ENCODE measurements at places on chromosomes 16 and 17.

- DNase-seq, result no peak
These were observed 113.6 kb downstream of the SMG6 start for GRCh38 chr17:2190014-2190413.

- DNase-seq, result no peak
These were observed 21.4 kb upstream of the GPT2 start for GRCh38 chr16:46862555-46863447.

DNA sequence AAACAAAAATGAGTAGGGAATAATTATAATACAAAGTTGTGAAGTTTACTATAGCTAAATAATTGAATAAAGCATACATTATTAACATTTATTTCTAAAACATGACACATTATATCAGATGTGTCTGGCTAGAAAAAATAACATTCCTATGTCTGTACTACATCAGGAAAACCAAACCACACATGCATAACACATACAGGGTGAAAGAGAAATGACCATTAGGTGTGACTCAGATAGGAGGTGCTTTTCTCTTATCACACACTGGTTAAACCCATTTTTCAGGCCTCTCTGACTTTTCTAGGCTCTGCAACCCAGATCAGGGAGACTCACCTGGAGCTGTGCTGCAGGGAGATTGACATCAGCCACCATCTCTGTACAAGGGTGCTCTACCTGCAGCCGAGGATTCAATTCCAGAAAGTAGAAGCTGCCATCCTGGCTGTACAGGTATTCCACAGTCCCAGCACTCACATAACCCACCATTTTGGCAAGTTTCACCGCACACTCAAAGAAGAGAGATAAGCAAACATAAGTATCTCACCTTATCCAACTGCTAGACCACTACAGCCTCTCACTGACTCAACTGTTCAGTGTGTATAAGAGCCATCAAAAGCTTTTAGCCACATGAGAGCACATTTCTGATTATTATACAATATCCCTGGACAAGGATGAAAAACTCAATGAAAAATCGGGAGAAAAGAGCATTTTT is 116.6 kb upstream of the C17orf78 start:
- DNase-seq, result no peak

GRCh38 chr17:71383091-71383490 is 737.7 kb upstream of the SOX9 start:
- no peak for DNase-seq

- DNase-seq, result no peak
These were observed 93.6 kb downstream of the ABCA8 start for GRCh38 chr17:68861602-68862001.

DNA sequence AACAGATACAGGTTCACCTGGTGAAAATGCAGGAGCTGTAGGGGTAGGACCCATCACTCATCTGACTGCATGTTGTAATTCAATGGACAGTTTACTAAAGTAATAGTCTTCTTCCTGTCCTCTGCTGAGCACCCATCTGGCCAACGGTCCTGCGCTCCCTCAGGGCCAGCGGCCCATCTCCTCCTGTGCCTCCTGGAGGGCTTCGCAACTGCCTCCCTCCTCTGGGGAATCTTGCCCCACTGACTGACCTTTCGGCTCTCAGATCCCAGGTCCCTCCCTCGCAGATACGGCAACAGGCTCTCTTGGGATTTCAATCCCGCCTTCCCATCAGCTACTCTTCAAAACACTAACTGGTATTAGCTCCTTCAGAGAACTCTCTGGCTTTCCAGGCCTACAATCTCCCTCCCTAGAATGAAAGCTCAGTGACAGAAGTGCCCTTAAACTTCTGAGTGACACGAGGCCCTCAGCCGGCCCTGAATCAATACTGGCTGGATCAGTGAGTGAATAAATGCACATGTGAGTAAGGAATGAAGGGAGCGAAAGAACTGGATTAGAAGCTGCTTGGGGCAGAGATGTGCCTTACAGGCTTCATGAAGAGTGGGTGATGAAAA is 1.3 kb downstream of the PEMT start:
- DNase-seq, result no peak

DNA sequence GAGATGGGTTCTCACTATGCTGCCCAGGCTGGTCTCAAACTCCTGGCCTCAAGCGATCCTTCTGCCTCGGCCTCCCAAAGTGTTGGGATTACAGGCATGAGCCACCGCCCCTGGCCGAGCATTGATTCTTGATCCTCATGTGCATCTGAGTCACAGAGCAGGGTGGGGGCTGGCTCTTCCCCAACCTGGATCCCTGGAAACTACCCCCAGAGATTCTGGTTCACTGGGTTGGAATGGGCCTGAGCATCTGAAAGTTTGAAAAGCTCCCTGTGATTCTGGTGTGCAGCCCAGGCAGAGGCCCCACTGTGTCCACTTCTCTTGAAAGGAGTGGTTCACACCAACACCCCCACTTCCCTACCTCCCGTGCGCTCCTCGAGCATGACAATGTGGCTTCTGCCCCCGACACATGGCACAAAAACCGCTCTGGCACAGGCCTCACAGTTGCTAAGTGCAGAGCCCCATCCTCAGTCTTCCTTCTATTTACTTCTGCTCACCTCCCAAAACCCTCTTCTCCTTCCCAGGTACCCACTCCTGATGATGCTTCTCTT is 4.6 kb downstream of the QPRT start:
- DNase-seq, result no peak

DNA sequence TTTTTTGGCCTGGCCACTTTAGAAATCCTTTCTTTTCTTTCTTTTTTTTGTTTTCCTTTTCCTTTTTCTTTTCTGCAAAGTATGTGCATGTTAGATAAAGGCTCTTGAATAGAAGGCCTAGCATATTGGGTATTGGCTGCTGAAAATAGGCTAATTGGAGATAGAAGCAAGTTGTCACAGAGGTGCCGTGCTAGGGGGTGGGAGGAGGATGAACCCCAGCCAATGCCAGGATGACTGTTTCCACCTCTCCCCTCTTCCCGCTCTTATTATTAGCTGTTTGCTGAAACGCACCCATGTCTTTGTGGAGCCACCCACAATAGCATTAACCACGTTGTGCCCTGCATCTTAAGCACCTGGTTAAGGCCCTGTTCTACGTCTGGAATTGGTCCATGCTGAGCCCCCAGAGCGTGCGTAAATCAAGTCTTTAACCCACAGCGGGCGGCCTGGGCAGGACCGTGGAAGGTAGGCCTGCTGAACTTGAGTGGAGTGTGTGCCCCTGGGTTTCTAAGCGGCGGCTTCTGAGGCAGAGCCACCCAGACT is 123.6 kb downstream of the MSI2 start:
- DNase-seq, result no peak

DNA sequence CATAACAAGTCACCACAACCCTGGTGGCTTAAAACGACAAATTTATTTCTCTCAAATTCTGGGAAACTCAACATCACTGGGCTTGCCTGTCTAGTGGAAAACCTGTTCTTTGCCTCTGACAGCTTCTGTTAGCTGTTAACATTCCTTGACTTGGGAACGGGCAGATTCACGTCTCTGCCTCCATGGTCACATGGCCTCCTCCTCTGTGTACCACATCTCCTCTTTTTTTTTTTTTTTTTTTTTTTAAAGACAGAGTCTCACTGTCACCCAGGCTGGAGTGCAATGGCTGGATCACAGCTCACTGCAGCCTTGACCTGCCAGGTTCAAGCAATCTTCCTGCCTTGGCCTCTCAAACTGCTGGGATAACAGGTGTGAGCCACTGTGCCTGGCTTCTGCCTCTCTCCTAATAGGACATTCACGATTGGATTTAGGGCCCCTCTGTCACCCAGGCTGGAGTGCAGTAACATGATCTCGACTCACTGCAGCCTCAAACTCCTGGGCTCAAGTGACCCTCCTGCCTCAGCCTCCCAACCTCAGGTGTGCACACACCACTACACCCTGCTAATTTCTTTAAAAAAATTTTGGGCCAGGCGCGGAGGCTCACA is 11.7 kb upstream of the LLGL1 start:
- no peak for DNase-seq

DNA sequence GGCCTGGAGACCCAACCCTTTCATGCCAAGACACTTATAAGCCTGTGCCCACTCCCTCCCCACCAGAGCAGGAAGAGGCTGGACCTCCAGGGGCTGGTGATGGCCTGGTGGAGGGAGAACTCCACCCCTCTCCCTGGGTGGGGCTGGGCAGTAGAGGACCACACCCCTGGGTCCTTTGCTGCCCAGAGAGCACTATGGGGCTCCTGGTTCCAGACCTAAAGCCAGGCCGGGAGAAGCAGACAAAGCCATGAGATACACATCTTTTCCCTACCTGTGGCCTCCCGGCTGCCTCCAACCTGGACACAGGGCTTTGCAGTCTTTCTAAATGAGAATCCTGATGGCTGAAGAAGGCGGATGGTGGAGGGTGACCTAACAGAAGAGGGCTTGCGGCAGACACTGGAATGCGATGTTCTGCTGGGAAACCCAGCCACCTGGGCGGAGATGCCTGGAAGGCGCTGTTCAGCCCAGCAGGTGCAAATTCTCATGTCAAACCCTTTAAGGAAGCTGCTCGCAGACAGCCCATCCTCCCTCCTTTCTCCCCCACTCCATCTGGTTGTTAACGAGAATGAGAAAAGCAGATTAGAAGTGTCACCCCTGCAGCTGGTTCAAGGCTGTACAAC is 43.9 kb upstream of the KIFC3 start:
- no peak for DNase-seq
